ENCODE measurements at places on chromosomes 6 and 20.

DNA sequence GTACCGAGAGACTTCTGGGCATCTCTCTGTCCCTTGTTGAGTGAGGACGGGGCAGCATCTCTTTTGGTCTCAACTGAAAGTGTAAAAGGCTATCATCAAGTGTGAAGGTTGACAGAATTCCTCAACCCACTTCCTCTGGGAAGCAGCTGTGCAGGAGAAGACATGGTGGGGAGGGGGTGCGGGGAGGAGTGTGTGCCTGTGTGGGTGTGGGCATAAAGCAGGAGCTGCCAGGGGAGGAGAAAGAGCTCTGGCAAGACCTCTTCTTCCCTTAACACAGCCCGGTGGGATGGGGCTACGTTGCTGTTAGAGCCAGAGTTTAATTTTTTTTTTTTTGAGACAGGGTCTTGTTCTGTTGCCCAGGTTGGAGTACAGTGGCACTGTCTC lies 31.8 kb downstream of the CPXM1 start:
- no peak for ATAC-seq

DNA sequence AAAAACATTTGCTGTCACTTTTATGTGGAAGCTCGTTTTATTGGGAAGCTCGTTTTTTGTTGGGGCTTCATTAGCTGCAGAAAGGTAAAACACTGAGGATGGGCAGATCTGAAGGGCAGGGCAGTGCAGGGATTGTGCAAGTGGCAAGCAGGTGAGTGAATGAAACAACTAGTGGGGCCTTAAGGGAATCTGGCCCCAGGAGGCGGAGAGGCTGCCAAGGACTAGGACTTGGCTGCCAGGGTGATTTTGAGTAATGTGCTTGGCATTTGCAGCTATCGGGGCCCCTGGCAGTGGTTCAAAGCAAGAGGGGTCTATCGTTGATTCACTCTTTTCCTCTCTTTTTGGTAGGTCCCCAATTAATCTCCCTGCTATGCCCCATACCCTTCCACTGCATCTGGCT lies 11.5 kb downstream of the IL22RA2 start:
- no peak for ATAC-seq

- no peak for ATAC-seq
Observed at GRCh38 chr6:11263291-11263775, 30.9 kb upstream of the NEDD9 start.

GRCh38 chr6:139754898-139755775 lies 380.7 kb upstream of the CITED2 start:
- no peak for ATAC-seq

- ATAC-seq: peak; percentile 99
Observed at GRCh38 chr6:87210979-87211378, 55.6 kb downstream of the ZNF292 start.

DNA sequence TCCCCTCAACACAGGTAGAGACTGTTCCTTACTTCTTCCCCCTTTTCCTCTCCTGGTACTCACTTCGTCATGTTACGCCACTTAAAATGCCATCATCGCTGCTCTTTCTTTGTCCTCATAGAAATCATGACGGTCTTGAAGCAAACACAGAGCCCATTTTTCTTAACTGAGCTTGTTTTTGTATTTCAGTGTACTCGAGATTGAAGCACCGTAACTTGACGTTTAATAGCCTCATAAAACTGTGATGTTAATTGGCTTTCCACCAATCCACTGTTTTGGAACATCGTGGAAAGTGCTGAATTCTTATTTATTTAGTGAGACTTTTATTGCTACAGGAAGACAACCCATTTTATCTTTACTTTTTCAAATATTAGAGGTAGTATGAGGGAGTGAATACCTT lies 38.7 kb downstream of the DUSP22 start:
- ATAC-seq: no peak

DNA sequence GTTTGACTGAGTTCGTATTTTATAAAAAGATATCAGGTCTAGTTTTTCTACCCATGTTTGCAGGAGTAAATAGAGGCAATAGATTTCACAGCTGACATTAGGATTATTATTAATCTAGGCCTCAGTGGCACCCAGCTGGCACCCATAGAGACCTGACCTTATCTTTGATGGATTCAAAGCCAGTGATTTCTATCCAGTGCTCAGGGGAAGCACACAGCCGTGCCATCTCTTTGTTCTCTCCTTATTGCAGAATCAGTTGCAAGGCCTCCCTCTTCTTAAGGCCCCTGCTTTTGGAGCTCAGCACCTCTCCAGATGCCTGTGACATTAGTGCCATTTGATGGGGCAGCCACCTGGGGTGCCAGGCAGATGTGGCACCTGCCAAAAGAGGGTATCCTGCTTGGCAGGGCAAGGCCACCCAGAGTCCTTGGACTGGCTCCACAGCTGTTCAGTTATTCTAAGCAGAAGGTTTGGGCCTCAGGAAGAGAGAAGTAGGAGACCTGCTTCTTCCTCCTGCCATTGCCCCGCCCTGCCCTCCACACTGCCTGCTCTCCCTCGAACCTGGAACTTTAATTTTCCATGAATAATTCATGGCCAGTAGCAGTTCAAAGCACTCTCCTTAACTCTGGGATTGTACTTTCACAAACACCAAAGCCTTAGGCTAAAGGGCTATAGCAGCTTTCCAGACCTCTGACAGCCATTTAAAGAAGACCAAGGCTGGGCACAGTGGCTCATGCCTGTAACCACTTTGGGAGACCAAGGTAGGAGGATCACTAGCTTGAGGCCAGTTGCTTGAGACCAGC lies 206.3 kb downstream of the ZDHHC14 start:
- ATAC-seq: no peak

DNA sequence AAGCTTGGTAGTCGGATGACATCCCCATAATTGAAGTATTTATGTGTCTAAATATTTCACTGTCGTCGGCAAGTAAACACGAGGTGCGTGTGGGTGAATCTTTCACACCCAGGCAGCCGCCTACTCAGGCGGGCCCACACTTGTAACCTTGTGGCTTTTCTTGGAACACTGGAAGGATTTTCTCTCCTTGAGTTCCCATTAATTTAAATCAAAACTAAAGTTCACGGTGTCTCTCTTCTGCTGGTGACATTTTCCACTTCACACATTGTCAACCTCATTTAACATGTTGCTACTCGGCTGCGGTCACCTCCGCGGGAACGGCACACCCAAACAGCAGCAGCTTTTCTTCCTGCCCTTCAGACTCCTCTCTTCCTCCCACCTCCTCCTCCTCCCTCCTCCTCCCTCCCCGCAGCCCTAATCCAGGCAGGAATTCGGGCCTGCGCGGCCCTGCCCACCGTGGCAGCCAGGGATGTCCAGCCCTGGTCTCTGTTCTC lies 336.6 kb downstream of the QKI start:
- no peak for ATAC-seq

DNA sequence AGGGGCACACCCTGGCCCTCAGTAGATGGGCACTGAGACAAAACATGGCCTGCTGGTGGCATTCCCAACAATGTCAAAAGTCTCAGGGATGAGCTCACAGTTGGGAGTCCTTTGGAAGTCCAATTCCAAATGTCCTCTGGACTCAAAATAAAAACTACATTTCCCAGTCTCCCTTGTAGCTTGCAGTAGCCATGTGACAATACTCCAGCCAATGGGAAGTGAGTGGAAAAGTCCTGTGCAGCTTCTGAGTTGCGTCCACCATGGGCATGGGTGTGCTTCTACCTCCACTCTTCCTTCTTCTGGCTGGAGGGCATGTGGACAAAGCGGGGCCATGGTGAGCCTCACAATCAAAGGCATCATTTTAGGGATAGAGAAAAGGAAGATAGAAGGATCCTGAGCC lies 5.8 kb upstream of the ADAM33 start:
- ATAC-seq: no peak

DNA sequence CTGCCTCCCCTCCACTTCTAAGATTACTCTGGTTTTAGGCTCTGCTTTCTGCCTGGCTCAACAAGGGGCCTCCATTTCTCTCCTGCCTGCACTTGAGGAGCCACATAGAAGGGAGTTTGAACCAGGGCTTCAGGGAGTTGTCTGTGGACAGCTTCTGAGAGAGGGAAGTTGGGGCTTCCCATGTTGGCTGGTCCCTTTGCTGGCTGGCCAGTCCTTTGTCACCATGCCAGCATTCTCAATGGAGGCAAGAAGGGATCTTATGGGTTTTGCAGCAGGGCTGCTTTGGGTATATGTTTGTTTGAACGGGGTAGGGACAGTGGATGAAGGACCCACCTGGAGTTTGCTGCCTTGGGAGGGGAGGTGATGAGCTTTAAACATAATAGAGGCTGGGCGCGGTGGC lies 124.9 kb downstream of the CARMIL1 start:
- ATAC-seq: no peak

DNA sequence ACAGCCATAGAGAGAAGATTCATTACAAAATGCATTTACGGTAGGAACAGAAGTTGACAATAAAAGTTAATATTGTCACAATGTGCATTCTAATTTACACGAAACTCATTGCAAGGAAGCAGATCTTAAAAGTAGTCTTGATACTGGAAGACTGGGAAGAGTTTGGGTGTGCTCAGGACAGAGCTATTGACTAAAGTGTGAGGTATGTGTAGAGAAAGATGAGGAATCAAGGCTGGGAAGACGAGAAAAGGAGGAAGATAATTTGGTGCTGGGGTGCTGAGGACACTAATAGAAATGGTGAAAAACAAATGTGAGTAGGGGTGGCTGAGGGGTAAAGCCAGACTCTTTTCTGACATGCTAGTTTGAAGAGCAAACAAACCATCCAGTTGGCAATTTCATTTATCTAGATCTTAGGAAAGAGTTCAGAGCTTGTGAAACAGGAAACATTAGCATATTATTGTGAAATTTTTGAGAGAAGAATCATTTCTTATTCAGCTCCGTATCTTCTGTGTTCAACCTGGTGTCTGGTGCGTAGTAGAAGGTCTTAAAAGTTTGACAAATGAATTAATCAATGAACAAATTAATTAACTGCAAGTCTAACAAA lies 72.7 kb downstream of the ELOVL4 start:
- no peak for ATAC-seq

GRCh38 chr6:4653141-4653540 lies 123.1 kb upstream of the CDYL start:
- ATAC-seq: no peak

DNA sequence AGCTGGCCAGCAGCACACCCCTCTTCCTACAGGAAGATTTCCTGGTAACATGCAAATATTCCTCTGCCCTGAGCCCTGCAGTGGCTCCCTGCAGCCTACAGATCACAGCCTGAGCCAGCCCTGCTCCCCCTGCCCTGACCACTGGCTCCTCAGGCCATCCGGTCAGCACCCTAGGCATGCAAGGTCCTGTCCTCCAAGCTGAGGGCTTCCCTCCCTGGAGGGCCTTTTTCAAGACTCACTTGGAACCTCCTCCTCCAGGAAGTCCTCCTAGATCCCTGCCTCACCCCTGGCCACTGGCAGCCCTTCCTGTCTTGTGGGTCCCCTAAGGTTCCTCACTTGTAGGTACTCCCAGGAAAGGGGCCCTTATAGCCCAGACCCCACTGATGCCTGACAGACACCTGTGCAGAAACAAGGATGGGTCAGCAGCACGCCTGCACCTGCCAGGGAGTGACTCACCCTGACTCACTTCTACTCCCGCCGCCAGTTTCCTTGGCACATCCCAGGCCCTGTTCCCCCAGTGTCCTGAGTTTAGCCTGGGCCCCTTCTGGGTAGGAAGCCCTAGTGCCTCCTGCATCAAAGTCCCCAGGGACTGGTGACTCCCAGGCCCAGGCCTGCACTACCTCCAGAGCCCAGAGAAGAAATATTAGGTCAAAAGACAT lies 3.2 kb downstream of the SLC4A11 start:
- no peak for ATAC-seq

- ATAC-seq: no peak
Observed at GRCh38 chr6:15389765-15390723, 144.2 kb downstream of the JARID2 start.

- no peak for ATAC-seq
Observed at GRCh38 chr6:25942561-25943147, 12.2 kb upstream of the SLC17A2 start.

DNA sequence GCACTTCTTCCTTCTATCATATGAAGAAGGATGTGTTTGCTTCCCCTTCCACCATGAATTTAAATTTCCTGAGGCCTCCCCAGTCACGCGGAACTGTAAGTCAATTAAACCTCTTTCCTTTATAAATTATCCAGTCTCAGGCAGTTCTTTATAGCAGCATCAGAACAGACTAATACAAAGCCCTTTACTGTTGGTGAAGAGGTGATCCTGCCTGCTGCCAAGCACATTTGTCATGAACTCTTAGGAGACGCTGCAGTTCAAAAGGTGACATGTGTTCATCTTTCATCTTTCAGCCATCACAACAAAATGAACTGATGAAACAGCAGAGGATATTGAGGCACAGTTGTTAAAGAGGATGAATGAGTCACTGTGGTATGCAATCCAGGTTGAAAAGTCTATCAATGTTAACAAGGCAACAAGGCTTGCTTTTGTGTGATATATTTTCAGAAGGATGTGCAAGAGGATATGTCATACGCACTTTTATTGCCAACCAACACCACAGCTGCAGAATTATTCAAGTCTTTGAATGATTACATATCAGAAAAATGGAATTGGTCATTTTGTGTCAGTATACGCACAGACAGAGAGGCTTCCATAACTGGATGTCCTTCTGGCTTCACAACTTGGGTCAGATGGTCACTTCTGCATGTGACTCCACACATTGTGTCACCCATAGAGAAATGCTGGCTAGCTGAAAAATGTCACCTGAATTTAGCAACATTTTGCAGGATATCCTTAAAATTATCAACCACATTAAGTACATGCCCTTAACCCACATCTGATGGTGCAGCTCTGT lies 52.4 kb upstream of the PLN start:
- ATAC-seq: no peak

DNA sequence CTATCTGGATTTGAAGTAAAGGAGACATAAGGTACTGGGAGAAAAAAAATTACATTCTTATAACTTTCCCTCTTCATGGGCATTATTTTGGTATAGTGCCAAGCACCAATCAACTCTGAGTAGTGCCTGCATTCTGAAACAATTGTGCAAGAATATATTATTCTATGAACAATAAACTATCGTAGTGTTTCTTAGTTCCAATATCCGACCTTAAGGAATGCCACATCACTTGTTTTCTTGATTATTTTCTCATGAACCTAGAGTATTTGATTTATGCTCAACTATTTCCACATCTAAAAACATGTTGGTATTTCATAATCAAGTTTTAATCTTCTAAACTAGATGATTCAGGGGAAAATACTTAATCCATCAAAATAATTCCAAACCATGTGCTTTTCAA lies 294.4 kb upstream of the TBX18 start:
- no peak for ATAC-seq
